Hepatic stellate cell (primary cell): ENCODE measurements at places on chromosomes 16 and 17.

DNA sequence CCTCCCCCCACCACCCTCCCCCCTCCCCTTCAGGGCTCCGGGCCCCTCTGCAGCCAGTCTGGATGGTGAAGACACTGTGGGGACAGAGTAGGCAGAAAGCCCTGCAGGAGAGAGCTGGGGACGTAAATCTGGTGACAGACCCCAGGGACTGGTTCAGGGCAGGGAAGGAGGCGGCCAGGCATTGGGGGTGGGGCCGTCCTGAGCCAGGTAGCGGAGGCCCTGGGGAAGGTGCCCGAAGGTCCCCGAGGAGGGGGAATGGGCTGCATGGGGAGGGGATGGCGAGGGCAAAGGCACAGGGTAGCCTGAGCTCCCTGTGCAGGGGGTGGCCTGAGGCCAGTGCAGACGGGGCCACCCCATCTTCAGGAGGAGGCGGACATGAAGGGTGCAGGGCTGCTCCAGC is 26.3 kb upstream of the CACNA1H start:
- DNase-seq = no peak

DNA sequence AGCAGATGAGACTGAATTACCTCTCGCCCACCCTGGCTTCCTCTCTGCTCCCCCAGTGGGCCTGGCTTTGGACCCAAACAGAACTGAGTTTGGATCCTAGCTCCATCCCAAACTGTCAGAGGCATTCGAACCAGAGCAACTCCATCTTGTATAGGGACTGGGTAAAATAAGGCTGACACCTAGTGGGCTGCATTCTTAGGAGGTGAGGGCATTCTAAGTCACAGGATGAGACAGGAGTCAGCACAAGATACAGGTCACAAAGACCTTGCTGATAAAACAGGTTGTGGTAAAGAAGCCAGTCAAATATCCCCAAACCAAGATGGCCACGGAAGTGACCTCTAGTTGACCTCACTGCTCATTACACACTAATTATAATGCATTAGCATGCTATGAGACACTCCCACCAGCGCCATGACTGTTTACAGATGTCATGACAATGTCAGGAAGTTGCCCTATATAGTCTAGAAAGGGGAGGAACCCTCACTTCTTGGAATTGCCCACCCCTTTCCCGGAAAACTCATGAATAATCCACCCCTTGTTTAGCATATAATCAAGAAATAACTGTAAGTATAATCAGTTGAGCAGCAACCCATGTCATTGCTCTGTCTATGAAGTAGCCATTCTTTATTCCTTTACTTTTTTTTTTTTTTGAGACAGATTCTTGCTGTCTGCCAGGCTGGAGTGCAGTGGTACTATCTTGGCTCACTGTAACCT is 44.4 kb downstream of the LYRM1 start:
- DNase-seq = no peak

- DNase-seq = no peak
Measured at GRCh38 chr17:70295731-70296130, 126.4 kb downstream of the KCNJ2 start.

DNA sequence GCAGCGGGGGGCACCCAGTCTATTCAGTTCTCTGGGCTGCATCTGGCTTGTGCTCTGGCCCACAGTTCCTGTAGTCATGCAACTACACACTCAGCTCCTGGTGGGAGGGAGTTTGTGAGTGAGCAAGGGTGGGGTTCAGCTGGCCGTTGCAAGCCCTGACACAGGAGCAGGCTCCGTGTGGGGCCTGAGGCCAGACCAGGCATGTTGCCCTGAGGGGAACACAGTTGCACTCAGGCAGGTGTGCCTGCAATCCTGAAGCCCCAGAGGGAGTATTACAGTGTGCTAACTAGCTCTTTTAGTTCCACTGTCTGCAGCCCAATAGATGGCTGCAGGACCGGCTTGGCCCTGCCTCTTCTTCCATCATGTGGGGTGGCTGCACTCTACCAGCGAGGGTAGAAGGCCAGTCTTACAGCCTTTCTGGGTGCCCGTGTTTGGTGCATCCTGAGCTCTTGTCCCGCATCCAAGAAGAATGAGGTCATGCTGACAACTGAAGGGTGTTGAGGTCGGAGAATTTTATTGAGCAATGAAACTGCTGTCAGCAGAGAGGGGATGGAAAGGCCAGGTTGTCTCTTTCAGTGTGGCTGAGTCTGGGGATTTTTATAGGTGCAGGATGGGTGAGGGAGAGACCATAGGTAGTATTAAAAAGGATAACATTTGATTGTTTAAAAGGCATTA is 49.9 kb upstream of the ELAC2 start:
- DNase-seq = no peak

DNA sequence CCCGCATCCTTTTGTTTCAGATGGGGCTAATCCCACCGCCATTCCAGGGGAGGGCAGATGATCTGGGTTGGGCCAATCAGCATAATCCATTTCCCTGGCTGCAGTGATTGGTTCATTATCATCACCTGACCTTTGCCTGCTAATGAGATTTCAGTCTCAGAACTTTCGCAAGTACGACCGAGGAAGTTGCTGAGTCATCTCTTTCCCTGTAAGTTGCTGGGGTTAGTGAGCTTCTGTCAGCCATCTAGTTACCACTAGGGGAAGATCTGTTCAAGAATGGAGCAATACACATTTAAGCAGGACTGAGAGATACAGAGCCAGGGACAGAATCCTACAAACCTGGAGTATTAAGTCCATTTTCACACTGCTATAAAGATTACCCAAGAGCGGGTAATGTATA is 65.3 kb upstream of the NUDT7 start:
- DNase-seq = no peak

GRCh38 chr16:27193300-27193990 is 9.9 kb upstream of the KDM8 start:
- DNase-seq = no peak

- DNase-seq = no peak
Measured at GRCh38 chr17:77919276-77919675, 39.2 kb upstream of the TNRC6C start.

DNA sequence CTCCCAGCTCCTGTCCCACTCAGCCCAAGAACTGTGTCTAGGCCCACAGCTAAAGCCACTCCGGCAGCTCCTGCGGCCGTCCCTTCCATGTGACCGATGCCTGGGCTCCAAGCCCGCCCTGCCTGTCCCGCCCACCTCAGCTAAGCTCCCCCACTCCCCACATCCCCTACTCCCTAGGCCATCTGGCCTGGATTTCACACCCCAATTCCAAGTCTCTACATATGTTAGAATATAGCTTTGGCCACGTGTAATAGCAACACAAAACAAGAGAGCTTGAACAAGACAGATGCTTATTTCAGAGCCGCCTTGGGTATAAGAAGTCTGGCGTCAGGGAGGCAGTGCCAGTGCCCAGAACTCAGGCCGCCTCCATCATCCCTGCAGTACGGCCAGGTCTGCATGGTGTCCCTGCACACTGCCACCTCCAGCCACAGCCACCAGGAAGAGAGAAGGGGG is 30.0 kb upstream of the USP22 start:
- no peak for DNase-seq

GRCh38 chr17:66943484-66943883 is 21.0 kb upstream of the CACNG4 start:
- no peak for DNase-seq

- DNase-seq = peak; percentile 46
Measured at GRCh38 chr17:32870969-32871368, 6.0 kb downstream of the MYO1D start.

GRCh38 chr17:2232244-2232638 is 71.3 kb downstream of the SMG6 start:
- no peak for DNase-seq
